HS-5 (cell line): ENCODE measurements at places on chromosomes 7 and 10.

GRCh38 chr10:22043327-22043633 is 39.8 kb upstream of the DNAJC1 start:
- no peak for DNase-seq

DNA sequence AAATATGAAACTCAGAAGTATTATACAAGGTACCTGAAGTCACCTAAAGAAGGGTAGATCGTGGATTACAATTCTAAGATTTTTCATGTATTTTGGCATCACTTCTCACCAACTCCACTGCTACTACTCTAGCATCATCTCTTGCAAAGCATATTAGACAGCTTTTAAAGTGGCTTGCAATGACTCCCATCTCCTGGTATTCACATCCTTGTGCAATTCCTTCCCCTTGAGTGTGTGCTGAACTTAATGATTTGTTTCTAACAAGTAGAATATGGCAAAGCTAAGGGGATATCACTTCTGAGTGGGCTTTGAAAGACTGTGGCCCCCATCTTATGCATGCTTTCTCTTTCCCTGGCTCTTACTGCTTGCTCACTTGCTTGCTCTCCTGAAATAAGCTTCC is 280.2 kb downstream of the SNX13 start:
- DNase-seq = no peak

- peak; percentile 5 for DNase-seq
Measured at GRCh38 chr7:139108266-139109187, 993 bp downstream of the ZC3HAV1 start.

GRCh38 chr7:141486959-141487358 is 64.3 kb upstream of the AGK start:
- no peak for DNase-seq

- no peak for DNase-seq
Measured at GRCh38 chr7:95324431-95324830, at the start of gene PON1. TSS of gene PON1 (minus strand) at chr7:95324532. CDS start at chr7:95324475, 57 bp downstream.

DNA sequence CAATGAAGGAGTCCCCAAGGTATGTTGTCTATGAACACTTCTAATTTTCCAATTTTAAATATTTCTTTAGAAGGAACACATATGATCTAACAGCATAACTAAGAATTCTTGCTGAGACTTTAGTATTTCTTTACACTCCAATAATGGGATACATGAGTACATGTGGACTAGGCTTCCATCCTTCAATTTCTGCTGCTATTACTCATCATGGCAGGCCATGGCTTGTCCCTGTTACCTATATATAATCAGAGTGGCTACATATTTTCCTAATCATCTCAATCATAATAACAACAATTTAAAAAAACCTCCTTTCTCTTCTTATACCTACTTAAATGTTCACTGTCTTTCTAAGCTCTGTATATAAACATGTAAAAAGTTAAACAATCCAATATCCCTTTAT is 60.3 kb upstream of the TAC1 start:
- no peak for DNase-seq

GRCh38 chr10:131901181-131901829 is 497 bp downstream of the PPP2R2D start:
- DNase-seq = no peak

- no peak for DNase-seq
Measured at GRCh38 chr7:47808321-47808720, 139.9 kb downstream of the PKD1L1 start.

DNA sequence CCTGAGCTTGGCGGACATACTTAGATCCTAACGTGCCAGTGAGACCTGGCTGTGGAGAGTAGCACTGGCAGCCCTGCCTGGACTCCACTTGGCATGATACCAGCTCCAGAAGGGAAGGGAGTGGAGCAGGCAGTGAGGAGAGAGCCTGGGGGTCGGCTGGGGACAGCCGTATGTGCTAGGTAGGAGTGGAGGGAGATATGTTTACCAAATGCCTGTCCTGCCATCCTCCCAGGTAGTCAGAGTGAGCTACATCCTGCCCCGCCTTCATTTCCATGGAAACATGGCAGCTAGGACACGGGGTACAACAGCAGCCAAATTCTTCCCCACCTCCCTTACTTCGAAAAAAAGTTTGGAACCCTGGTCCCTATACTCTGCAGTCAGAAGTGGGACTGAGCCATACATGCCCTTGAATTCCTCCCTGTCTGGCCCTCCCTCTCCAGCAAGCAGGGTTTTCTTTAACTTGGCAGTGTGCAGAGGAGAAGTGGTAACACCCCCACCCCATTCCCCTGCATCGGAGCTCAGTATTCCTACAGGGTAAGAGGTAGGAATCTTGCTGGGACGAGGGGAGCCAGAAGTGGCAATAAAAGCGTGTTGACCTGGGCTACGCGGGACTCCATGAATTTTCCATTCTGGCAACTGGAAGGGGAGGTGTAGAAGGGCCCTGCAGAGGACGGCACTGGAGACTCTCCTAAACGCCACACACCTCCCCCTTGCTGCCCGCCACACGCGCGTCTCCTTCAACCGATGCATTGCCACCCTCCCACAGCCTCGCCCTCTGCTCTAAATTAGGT is 20.0 kb upstream of the SMO start:
- DNase-seq = no peak

DNA sequence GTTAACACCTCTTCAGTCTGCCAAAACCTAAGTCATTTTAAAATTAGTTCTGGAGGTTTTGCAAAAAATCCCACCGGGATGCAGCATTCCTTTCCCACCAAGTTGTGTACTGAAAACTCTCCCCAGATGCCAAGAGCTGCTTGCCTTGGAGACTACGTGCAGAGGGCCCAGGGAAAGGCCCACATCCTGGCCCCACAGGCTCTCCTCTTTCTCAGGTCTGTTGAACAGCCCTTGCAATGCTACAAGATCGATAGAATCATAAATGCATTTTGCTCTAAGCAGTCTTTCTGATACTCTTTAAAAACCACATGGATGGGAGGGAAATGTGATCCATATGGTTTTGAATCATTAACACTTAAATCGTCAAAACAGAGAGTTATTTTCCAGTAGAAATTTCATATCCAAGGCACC is 126.7 kb upstream of the ZMIZ1 start:
- DNase-seq = no peak

GRCh38 chr7:118152149-118152548 is 31.8 kb upstream of the LSM8 start:
- no peak for DNase-seq

GRCh38 chr7:42926204-42926603 is 5.8 kb downstream of the PSMA2 start:
- DNase-seq = no peak

DNA sequence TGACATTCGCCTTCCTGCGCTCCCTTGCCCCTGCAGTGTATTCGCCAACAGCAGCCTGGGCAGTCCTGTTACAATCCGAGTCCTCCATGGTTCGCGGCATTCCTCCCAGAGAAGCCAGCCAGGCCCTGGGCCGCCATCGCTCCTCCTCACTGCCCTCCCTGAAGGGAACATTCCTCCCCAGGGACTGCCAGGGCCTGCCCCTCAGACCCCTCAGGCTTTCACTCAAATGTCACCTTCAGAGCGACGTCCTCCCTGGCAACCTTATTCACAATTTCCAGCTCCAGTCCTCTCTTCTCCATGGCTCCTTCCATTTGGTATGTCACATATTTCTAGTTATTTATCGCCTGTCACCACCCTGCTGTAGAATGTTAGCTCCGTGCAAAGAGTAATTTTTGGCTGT is 17.4 kb downstream of the ADAMTS14 start:
- no peak for DNase-seq

GRCh38 chr7:21656081-21656480 is 113.2 kb downstream of the DNAH11 start:
- no peak for DNase-seq

GRCh38 chr7:34041707-34042106 is 136.4 kb downstream of the BMPER start:
- DNase-seq = no peak

DNA sequence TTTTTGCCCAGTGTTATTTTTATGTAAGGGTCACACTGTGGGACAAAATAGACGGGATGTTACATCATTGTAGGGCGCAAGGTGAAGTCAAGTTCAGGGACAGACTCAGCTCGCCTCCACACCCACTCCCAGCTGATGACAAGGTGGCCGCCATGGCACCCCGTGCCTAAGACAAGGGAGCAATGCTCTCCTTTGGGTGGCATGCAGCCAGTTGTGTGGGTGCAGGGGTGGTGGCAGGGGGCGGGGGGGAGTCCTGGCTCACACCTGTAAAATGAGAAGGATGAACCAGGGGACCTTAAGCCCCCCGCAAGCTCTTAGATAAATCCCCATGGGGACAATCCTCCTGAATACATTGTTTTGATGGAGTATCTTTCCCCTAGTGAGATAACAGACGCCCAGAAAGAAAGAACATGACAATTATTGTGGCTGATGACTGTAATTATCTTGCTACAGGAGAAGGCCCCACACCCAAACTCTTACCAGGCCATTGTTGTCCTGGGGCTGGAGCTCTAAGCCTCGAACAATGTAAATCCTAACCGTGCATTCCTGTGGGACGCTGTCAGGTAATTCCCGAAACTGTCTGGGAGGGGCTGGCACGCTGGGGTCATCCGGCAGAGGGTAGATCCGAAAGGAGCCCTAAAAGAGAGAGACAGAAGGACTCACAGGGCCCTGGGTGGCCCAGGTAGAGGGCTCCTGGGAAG is 148.7 kb downstream of the MYOF start:
- no peak for DNase-seq

- DNase-seq = no peak
Measured at GRCh38 chr10:9613338-9614075, 1404.2 kb upstream of the CELF2 start.

- no peak for DNase-seq
Measured at GRCh38 chr10:89371987-89372386, 5.9 kb upstream of the IFIT1B start.

GRCh38 chr10:8193546-8193945 is 139.1 kb downstream of the GATA3 start:
- DNase-seq = no peak

DNA sequence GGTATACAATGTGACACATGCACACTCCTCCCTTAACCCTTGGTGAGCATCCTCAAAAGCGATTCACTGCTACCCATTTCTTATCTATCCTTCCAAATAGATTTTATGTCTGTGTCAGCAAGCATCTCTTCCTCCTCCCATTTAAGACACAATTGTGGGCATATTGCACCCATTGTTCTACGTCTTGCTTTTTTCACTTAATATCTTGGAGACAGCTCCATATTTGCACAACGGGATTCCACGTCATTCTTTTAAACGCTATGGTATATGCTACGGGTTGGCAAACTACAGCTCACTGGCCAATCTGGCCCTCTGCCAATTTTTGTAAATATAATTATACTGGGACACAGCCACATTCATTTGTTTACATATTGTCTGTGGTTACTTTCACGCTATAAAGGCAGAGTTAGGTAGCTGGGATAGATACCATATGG is 88.6 kb downstream of the RNF216 start:
- DNase-seq = peak; percentile 84

GRCh38 chr10:10132009-10132408 is 885.7 kb upstream of the CELF2 start:
- DNase-seq = no peak

DNA sequence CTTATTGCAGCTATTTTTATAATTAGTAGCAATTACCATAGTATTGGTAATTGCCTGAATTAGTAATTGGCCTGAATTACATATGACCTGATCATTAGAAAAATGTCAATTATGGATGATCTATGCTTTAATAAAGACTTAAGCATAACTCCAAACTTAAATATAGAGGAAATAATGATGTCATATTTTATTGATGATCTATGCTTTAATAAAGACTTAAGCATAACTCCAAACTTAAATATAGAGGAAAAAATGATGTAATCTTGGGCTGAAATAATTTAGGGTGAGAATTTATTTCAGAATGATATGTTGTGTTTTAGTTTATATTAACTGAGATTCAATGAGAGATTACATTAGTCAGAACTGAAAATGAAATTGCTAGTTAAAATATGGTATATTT is 266.0 kb upstream of the DKK1 start:
- DNase-seq = no peak

- no peak for DNase-seq
Measured at GRCh38 chr7:156175003-156175402, 362.7 kb upstream of the SHH start.

DNA sequence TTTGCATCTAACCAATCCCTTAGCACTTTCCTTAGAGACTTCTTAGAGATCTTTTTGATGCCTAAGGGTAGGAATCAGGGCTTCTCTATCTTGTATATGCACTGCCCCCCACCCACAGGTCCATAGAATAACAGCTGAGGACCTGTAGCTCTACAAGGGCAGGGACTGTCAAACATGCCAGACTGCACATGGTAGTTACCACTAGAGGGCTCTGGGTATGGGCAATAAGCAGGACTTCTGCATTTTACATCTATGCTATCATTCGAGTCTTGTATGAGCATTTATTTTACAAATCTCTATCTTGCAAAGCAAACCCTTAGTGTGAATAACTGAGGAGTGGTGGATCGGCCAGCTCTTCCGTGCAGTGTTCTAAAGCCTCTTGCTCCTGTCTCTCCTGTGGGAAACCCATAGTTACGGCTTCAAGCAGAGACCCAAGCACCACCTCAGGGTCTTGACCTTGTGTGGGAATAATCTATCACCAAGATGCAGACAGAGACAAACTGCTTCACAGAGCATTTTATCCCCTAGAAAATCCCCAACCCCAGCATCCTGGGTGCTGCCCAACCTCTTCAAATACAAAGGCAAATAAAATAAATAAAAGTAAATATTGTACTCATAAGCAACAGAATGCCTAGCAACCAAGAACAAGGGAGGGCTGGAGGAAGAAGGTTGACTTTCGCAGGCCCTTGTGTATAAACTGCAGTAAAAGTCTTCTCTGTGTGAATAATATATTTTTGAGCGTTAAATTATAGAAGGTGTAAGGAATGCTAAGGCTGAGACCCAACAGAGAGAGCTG is 219.3 kb downstream of the WDR11 start:
- no peak for DNase-seq

GRCh38 chr7:32489788-32490126 is 423 bp downstream of the LSM5 start:
- DNase-seq = no peak

DNA sequence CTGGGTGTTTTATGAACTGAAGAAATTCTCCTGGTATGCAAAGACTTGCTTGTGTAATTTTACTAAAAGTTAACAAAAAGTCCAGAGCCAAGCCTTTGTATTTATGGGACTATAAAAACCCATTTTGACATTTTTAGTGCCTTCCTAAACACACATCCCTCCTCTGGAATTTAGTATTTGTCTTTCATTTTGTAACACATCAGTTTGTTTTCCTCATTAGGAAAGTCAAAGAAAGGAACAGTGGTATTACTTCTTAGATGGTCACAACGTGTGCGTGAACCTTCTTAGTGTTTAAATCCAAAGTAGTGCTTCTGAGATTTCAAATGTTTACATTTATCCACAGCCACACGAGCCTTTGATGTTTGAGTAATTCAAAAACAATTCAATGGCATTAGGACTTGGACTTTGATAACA is 103.2 kb upstream of the TMEM106B start:
- no peak for DNase-seq
